ENCODE measurements at places on chromosomes 2 and 18. TPM values are rescaled to one million over a fixed set of nuclear protein-coding genes. Genes with fewer than 3 reads are reported as not detected.

The TUBB8B gene
- not detected for total RNA-seq

The SERPINB4 gene
- not detected for total RNA-seq

The HES6 gene
- total RNA-seq = 133 TPM

The CHRNG gene
- total RNA-seq = not detected

The EVX2 gene
- total RNA-seq = not detected

- H3K36me3 ChIP-seq = no peaks in the 10 kb centered on the region
- H3K4me1 ChIP-seq = peaks cover 3% of the 10 kb centered on the region
- no peak overlapping the region for H3K4me3 ChIP-seq
Measured at GRCh38 chr2:9997936-9998335, 45.4 kb upstream of the KLF11 start.

- H3K36me3 ChIP-seq = no peaks in the 10 kb centered on the region
- no peak overlapping the region for H3K4me3 ChIP-seq
- no peaks in the 10 kb centered on the region for H3K4me1 ChIP-seq
- no peak for DNase-seq
- H3K27me3 ChIP-seq = no peaks in the 10 kb centered on the region
Measured at GRCh38 chr18:42756214-42756613, 359.3 kb downstream of the RIT2 start.

DNA sequence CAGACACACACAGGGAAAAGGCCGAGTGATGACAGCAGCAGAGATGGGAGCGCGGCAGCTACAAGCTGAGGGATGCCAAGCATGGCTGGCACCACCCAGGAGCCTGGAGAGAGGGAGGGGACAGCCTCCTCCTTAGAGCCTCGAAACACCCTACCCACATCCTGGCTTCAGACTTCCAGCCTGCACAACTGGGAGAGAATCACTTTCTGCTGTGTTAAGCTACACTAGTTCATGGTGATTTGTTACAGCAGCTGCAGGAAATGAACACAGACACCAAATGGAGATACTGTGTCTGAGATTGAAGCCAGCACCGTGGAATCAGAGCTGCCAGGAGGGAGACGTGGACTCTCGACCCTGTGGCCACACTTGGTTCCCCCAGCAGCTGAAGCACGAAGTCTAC, 27.5 kb upstream of the FOSL2 start:
- H3K36me3 ChIP-seq = no peaks in the 10 kb centered on the region
- peaks cover 58% of the 10 kb centered on the region for H3K4me1 ChIP-seq
- DNase-seq = no peak
- no peaks in the 10 kb centered on the region for H3K27me3 ChIP-seq
- H3K4me3 ChIP-seq = no peak overlapping the region

DNA sequence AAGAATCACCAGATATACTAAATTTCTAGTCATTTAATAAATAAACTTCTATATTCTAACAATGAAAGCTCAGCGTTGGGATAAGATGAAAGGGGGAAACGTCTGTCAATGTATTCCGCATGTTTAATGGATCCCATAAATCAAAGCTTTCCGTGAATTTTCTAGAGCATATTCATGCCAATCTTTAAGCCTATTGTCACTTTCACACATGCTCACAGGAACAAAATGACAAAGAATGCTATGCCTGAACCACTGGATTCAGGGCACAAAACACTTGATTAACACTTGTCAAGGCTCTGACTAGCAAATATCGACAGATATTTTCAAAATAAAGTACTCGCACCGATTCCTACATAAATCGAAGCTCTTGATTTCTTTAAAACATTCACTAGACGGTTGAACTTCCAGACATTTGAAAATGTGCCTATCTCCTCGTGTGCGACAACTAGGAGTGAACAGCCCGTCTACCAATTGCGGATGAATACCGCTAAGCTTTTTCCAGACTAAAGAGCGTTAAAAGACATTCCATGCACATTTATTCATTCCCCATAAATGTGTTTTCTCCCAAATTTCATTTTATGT, 1.8 kb downstream of the TLK1 start:
- no peaks in the 10 kb centered on the region for H3K27me3 ChIP-seq
- H3K4me1 ChIP-seq = peaks cover 14% of the 10 kb centered on the region
- H3K36me3 ChIP-seq = no peaks in the 10 kb centered on the region
- DNase-seq = no peak

GRCh38 chr2:85886590-85886989, 2.2 kb downstream of the ST3GAL5 start:
- H3K27ac ChIP-seq = no peak overlapping the region
- peaks cover 35% of the 10 kb centered on the region for H3K4me1 ChIP-seq
- no peak overlapping the region for H3K4me3 ChIP-seq
- H3K36me3 ChIP-seq = no peaks in the 10 kb centered on the region

GRCh38 chr2:158998551-158999248, 30.3 kb downstream of the TANC1 start:
- H3K36me3 ChIP-seq = no peaks in the 10 kb centered on the region
- H3K4me3 ChIP-seq = no peak overlapping the region
- no peak for DNase-seq
- no peak overlapping the region for H3K27ac ChIP-seq
- no peaks in the 10 kb centered on the region for H3K4me1 ChIP-seq
- H3K27me3 ChIP-seq = peaks cover 35% of the 10 kb centered on the region

DNA sequence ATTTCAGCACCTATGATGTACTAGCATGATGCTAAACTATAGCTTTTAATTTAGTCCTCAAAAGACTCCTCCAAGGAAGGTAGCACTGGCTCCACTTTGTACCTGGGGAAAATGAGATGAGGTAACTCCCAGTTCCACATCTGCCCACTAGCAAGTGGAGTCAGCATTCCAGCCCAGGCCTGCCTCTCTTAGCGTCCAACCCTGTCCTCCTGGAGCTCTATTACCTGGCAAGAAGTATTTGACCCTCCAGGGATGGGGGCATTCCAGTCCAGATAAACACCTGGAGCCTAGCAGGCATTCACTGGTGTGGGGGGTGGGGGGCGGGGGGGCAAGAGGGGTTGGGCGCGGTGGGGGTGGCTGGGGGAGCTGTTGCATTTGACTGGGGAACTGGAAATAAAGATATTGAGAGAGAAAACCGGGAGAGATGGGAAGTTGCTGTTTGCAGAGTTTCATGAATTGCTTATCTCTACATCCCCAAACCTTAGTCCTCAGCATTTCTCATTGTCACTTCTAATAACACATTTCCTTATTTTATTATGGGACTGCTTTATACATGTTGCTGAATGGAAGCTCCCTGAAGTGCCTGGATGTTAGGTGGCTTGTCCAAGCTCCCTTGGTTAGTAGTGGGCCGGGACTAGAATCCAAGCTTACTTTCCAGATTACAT, 22.0 kb upstream of the FZD5 start:
- H3K4me3 ChIP-seq = no peak overlapping the region
- H3K4me1 ChIP-seq = peaks cover 11% of the 10 kb centered on the region
- H3K36me3 ChIP-seq = no peaks in the 10 kb centered on the region

DNA sequence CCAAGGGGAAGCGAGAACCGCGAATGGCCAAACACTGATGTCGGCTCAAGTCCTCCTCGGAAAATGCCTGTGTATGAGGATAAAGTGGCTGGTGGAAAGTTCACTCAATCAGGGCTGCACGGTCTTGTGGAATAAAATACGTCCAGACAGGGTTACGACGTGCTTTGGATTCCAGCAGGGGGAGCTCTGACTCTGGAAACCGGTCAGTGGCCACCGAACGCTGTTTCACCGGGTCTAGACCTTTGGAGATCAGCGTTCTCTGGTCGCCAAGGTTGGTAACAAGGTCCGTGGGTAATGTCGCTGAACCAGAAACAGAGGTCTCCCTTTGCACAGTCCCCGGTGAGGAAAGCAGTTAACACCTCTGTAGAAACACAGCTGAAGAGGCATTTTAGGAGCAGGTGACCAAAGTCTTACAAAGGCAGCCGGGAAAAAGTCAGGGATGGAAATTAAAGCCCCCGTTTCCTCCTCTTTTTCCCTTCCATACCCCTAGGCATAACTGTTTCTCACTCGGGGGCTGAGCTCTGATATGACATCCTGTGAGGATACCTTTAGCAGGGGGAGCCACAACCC, 47.8 kb downstream of the CDCA7 start:
- no peak overlapping the region for H3K4me3 ChIP-seq
- H3K36me3 ChIP-seq = no peaks in the 10 kb centered on the region
- H3K27ac ChIP-seq = no peak overlapping the region
- peaks cover 40% of the 10 kb centered on the region for H3K27me3 ChIP-seq
- peak; percentile 71 for DNase-seq

DNA sequence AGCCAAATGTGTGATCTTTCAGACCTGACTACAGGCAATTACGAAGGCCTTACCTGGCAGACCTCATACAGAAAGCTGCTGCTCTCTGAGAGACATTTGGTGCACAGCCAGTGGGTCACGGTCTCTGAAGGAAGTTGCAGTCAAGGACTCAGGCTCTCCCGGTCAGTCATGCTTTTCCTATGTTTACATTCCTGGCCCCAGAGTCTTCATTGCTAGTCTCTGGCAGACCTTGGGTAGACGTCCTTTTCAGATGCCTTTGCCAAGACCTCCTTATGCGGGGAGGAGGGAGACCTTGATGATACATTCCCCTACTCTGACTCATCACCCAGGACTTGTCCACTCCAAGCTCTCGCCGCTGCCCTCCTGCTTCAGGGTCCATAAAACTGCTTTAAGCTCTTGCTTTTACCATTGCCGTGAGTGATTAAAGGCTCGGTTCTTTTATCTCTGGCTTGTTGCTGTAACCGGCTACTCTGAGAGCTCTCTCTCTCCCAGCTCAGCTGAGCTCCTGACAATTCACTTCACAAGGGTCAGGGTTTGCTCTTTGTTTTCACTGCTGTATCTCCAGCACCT, 62.0 kb upstream of the SLC35F5 start:
- peak overlapping the region; percentile 52 for H3K27ac ChIP-seq
- no peaks in the 10 kb centered on the region for H3K36me3 ChIP-seq
- peak; percentile 31 for DNase-seq
- no peak overlapping the region for H3K4me3 ChIP-seq
- H3K27me3 ChIP-seq = no peaks in the 10 kb centered on the region

DNA sequence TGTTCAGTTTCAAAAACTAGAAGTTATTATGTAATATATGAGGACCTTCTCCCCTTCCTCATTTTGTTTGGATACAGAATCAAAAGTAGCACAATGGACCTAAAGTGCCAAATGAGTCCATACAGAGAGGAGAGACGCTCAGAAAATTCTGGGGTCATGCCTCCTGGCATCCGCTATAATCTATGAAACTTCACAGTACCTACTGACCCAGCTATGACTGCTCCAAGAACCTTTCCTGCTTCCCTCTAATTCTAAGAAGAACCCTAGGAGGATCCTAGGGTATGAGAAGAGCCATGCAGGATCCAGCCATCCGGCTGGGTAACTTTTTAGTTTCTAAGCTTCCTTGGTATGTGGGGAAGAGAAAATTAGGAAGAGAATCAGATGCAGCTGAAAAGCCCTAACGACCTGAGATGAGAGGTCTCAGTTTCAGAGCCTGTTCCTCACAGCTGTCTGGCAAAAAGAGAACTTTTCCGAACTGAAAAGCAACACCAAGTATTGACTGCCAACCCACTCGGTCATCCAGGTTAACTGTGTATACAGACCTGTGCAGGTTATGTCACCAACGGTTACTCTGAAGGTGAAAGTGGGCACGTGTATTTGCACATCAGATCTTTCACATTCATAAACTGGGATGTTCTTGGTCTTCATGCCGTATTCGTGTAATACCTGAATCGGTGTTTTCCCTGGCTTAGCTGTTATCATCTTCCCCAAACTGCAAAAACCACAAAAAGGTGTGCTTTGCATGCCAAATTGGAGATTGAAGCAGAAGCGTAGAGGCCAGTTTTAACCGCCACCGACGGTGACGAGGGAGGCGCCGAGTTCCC, 1.1 kb downstream of the PRKRA start:
- H3K4me3 ChIP-seq = peak overlapping the region; percentile 90
- peaks cover 38% of the 10 kb centered on the region for H3K36me3 ChIP-seq
- DNase-seq = no peak
- H3K4me1 ChIP-seq = peaks cover 19% of the 10 kb centered on the region
- no peaks in the 10 kb centered on the region for H3K27me3 ChIP-seq
- H3K27ac ChIP-seq = peak overlapping the region; percentile 96

DNA sequence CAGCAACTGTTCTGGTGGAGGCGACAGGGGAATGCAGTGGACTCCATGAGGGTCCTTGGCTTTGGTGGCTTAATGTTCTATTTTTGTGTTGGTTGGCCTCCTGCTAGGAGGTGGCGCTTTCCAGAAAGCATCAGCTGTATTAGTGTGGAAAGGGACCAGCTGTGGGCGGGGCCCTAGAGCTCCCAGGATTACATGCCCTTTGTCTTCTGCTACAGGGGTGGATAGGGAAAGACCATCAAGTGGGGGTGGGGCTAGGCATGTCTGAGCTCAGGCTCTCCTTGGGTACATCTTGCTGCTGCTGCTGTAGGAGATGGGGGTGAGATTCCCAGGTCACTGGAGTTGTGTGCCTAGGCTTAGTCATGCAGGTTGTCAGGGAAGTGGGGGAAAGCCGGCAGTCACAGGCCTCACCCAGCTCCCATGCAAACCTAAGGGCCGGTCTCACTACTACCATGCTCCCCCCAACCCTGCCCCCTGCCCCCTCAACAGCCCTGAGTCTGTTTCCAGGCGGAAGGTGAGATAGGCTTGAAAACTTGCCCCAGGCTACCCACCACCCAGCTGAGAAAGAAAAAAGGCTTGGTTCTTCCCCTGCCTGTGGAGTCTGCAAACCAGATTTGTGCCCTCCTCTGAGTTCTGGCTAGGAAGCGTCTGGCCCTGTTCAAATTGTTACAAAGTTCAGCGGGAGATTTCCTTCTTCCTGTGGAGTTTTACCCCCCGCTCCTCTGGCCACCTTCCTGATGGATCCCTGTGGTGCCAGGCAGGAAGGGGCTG, 141.3 kb upstream of the LYPD1 start:
- H3K36me3 ChIP-seq = no peaks in the 10 kb centered on the region
- H3K27me3 ChIP-seq = no peaks in the 10 kb centered on the region
- no peak overlapping the region for H3K4me3 ChIP-seq
- H3K4me1 ChIP-seq = no peaks in the 10 kb centered on the region
- no peak overlapping the region for H3K27ac ChIP-seq
- DNase-seq = no peak

DNA sequence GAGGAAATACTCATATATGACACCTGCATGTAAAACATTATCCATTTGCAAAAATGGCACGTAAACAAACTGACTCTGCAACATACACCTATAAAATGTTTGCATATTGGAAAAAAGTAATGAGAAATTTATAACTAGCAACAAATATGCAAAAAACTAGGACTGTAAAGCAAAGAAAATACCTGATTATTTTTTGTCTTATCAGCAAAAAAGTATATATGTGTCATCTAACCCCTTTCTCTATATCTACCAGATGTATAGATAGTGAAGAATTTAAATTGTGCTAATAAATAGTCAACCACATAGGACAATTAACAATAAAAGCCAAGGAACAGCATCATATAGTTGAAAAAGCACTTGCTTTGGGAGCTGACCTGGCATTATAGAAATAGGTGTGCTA, 543.8 kb downstream of the LRP1B start:
- no peaks in the 10 kb centered on the region for H3K36me3 ChIP-seq
- no peak for DNase-seq
- H3K4me3 ChIP-seq = no peak overlapping the region
- no peaks in the 10 kb centered on the region for H3K4me1 ChIP-seq
- no peak overlapping the region for H3K27ac ChIP-seq

- H3K4me1 ChIP-seq = no peaks in the 10 kb centered on the region
- DNase-seq = no peak
- no peak overlapping the region for H3K27ac ChIP-seq
- H3K27me3 ChIP-seq = peaks cover 4% of the 10 kb centered on the region
- no peaks in the 10 kb centered on the region for H3K36me3 ChIP-seq
Measured at GRCh38 chr18:47953471-47953931, 23.0 kb upstream of the SMAD2 start.

GRCh38 chr2:235594041-235594440, 100.2 kb downstream of the AGAP1 start:
- H3K4me3 ChIP-seq = no peak overlapping the region
- no peaks in the 10 kb centered on the region for H3K27me3 ChIP-seq
- no peaks in the 10 kb centered on the region for H3K4me1 ChIP-seq
- H3K27ac ChIP-seq = no peak overlapping the region
- DNase-seq = peak; percentile 41
- H3K36me3 ChIP-seq = no peaks in the 10 kb centered on the region

- DNase-seq = no peak
- no peaks in the 10 kb centered on the region for H3K4me1 ChIP-seq
- H3K27me3 ChIP-seq = peaks cover 22% of the 10 kb centered on the region
- no peak overlapping the region for H3K27ac ChIP-seq
Measured at GRCh38 chr2:60510713-60511112, 42.7 kb downstream of the BCL11A start.

Data from K562 (cell line).